ENCODE measurements at places on chromosomes 4 and X.

DNA sequence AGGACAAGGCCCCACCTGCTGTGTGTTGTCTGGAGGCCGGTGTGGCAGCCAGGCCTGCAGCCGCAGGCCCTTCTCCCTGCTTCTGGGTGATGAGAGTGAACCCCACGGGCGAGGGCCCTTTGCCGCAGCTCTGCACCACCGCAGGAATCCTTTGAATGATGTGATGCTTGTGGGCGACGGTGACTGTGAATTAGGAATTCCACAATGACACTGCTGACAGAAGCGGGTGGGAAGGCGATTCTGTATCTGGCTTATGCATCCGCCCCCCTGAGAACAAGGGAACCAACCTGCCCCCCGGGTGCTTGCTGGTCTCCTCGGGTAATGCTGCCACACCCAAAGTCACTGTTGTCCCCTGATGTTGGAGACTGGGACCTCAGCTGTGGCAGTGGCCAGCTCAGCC lies 19.5 kb upstream of the MAN2B2 start:
- no peak for DNase-seq

DNA sequence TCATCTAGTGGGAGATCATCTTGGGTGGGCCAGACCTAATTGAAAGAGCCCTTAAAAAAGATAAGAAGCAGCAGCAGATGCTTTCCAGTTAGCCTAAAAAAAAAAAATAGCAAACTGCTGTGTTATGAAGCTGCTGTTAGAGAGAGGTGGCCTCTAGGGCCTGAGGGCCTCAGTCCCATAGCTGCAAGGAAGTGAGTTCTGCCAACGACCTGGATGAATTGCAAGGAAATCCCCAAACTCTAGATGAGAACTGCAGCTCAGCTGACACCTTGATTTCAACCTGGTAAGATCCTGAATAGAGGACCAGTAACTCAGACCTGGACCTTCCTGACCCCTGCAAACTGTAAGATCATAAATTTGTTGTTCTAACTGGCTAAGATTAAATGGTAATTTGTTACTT lies 275.2 kb downstream of the TENM3 start:
- no peak for DNase-seq

DNA sequence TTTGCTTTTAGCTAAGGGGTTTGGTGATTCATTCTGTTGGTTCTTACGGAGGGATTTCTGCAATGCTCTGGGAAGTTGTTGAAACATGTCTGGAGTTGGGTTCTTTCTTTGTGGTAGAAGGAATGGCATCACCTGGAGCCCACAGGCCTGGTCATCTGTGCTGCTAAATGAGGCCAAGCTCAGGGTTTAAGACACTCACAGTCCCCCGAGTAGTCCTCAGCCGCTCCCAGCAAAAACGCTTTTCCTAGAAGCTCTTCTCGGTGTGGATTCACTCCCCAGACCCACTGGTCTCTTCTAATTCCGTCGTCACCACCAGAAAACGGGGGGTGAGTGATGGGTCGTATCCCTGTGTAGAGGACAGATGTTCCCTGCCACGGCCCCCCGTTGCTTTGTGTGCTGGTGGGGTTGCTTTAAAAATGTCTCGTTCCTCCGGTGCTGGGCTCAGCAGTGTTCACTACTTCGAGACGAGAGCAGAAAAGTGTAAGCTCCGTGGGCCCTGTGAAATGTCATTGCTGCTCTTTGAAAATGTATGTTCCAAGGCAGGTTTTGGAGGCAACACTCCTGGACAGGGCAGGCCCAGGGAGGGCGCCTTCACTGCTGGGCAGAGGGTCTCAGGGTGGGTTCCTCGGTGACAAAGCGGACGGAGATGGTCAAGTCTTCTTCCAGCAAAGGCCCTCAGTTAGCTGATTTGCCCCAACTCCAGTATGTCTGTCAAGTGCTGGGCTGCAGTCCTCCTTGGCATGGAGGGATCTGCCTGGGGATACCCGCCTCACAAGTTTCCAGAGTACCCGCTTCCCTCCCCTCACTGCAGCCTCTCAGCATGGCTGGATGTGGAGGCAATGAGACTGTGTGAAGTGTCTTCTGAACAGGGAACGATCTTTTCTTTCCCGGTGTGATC lies 37.3 kb downstream of the PSAPL1 start:
- DNase-seq: no peak

DNA sequence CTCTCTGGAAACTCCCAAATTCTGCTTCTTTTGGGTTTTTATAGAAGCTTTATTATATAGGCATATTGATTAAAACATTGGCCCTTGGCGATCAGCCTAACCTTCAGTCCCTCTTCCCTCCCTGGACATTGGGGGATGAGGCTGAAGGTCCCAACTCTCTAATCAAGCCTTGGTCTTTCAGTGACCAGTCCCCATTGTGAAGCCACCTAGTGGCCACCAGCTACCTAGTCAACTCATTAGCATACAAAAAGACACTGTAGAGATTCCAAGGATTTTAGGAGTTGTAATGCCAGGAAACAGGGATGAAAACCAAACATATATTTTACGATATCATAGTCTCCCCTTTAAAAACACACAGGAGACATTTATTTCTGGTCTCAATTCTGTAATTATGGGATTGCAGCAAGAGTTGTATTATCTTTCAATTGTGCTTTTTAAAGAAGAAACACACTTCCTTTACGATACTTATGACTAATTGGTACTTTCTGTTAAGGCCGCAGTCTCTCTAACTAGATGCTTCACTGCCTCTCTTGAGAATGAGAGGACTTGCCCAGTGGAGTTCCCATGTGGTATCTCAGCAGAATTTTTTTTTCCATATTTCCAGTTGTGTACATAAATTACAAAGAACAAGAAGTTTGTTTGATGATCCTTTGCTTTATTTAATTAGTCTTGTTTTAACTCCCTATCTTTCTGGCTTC lies 58.2 kb downstream of the WDR17 start:
- DNase-seq: no peak

- DNase-seq: no peak
Measured at GRCh38 chr4:84914686-84915395, 51.6 kb downstream of the WDFY3 start.

DNA sequence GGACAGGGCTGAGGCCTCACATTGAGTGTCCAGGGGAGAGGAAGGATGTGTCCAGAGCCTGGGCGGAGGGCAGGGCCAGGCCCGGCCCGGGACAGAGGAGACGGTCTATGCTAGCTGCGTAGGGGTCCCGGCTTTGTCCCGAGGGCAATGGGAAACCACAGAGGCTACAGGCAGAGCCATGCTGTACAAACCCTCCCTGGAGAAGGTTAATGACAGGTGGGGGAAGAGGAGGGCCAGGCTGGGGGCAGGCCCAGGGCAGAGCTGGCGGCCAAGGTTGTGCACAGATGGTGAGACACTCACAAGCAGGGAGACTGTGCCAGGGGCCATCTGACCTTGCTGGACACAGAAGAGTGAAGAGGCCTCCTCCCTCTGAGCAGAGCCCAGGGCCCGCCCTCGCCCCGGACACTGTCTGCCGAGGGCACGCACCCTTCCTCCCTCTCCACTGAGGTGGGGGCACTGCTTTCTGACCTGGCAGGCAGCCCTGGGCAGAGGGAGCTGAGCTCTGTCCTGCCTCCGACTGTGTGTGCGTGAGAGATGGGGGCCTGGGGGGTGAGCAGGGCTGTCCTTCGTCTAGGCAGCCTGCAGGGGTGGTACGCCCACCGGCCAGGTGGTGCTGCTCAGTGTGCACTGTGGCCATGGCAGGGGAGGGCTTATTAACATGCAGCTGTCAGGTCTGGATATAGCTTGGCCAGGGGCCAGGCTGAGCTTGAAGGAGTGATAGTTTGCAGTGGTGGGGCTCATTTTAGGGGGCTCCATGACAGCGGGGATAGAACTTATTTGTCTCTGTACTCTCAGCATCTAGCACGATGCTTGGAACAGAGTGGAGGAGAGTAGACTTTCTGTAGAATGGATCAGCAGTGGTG lies 75.7 kb upstream of the LRPAP1 start:
- no peak for DNase-seq

DNA sequence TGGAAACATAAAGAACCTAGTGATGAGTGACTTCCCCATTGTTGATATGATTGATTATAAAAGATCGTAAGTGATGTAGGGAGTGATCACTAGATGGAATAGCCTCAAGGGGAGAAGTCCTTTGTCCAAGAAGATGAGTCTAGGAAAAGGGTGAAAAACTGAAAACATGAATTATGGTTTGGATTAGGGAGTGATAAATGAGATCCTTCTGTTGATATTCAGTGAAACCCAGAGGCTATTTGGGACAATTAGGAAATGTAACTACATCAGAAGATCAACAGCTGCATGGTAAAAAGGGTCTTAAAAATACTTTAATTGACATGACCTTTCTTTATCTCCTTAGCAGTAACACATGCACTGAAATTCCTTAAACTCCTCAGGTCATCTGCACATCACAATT lies 124.0 kb upstream of the UNC5C start:
- no peak for DNase-seq

- no peak for DNase-seq
Measured at GRCh38 chr4:177483760-177484159, 41.5 kb upstream of the AGA start.

GRCh38 chrX:39311646-39312045 lies 510.4 kb downstream of the MID1IP1 start:
- no peak for DNase-seq

- no peak for DNase-seq
Measured at GRCh38 chr4:74335341-74336021, 27.2 kb downstream of the EPGN start.

GRCh38 chr4:143403553-143403820 lies 66.8 kb downstream of the GAB1 start:
- no peak for DNase-seq

DNA sequence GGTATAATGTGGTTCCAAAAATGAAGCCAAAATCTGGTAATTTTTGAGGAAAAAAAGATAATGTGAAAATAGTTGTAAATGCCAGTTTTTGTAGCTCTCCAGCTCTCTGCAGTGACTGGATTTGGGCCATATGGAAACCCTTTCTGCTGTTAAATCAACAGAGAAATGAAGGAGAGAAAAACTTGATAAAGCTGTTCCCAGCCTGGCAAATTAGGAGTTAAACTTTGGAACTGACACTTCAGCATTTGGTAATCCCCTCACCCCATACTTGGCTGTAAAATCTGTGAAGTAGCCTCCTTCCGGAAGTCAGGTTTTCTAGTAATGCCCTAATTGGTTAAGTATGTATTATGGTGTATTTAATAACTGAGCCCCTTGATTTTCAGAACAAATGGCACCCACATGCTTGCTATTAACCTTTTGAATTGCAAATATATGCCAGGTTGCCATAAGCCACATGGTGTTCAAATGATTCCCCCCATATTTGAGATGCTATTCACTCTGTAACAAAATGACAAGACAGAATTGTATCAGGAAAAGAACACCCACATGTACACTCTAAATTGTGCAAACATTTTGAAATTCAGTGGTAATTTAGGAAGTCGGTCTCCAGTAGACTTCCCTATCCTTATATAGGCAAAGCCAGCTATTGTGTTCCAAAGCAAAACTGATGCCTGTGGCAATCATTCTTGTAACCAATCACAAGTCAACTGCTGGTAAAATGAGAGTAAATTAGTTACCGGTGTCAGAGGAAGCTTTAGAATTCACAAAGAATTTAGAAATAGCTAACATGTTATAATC lies 96.3 kb upstream of the ADAMTS3 start:
- DNase-seq: no peak

GRCh38 chrX:119669424-119670037 lies 23.4 kb downstream of the SEPTIN6 start:
- no peak for DNase-seq

- no peak for DNase-seq
Measured at GRCh38 chrX:78997870-78998558, 52.8 kb downstream of the P2RY10 start.

GRCh38 chrX:110600745-110601310 lies 194.8 kb downstream of the CHRDL1 start:
- no peak for DNase-seq

DNA sequence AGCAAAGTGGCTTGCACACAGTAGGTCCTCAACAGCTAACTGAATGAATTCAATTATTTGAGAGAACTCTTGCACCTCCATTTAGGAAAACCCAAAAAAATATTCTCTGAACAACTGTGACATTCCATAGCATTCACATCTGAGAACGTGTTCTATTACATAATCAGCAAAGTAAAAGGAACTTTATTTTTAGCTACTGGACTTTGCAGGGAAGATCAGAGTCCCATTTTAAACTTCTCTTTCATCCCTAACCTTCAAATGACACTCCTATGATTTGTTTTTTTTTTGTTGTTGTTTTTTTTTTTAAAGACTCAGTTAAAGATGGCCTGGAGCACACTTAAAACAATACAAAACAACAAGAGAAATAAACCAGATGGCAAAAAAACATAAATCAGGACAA lies 30.9 kb downstream of the RAI2 start:
- no peak for DNase-seq

GRCh38 chr4:98289375-98289774 lies 28.2 kb downstream of the RAP1GDS1 start:
- no peak for DNase-seq

DNA sequence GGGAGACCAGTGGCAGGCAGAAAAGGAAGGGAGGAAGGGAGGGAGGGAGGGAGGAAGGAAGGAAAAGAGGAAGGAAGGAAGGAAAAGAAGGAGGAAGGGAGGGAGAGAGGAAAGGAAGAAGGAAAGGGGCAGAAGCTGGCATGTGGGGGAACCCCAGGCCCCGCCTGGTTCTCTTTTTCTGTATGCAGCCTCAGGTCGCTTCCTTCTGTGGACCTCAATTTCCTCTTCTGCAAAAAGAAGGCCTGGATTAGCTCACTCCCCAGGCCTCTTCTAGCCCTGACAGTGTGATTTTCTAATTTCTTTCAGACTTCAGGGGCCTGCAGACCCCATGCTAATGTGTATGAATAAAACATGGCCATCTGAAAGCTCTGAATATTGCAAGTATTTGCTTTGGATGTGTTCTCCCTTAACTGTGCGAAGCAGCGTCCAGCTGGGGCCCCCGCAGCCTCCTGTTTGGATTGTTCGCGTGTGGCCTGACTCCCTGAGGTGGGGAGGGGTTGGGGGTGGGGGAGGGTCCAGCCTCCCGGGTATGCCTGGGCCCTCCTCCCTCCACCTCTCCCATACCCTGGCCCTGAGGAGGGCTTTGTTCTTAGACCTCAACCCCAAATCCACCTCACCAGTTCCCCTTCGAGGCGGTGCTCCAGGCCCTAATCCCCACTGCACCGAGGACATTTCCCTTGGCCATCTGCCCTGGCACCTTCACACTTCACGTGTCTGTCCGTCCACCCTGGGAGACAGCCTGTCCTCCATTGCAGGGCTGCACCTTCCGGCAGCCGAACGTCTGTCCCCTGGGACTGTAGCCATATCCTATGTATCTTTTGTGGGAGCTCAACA lies 199.9 kb upstream of the ATP6AP2 start:
- DNase-seq: no peak

DNA sequence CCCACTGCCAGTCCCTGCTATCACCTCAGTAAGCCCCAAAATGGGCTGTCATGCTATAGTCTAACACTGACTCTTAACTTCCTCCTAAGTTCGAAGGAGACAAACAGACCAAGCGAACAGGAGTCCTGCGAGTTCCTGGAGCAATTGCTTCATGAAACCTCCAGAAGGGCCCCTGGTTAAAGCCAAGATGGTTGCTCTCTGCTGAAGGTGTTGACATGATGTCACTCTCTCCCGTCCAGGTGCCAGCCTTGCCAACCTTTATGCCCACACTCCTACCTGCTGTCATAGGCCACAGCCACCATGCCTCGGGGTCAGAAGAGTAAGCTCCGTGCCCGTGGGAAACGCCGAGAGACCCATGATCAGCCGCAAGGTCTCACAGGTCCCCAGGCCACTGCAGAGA lies at the start of gene MAGEB6B:
Gene MAGEB6B (plus strand): TSS at position 301 of the 400 bp plus-strand sequence. CDS start 0 bp downstream, at position 301.
- DNase-seq: no peak

GRCh38 chr4:155568641-155569220 lies 97.9 kb upstream of the GUCY1A1 start:
- DNase-seq: no peak

GRCh38 chr4:6910340-6910959 lies 824 bp downstream of the TBC1D14 start:
- DNase-seq: peak; percentile 6
